Karpas-422 (cell line): ENCODE measurements at places on chromosomes 11 and 22.

DNA sequence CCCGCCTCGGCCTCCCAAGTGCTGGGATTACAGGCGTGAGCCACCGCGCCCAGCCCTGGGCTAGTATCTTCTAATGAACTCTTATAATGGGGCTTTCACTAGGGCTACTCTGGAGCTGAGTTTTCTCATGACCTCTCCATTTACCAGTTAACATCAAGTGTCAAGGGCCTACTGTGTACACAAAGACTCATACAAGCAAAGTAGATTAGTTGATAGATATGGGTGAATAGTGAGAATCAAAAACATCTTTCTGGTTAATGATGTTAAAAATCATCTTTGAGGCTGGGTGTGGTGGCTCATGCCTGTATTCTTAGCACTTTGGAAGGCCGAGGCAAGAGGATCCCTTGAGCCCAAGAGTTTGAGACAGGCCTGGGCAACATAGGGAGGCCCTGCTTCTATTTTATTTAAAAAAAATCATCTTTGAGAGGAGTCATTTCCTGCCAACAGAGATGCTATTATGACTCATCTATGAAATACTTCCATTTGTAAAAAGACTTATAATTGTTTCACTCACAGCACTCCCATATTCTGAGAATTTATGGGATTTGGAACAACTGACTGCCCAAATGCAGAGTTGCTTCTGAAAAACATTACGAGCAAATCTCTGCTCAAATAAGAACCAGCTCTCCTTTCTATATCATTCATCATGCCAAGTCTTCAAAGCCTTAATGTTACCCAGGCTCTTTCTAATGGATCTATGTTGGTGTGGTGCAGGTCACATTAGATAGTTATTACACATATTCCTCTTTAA lies 57.0 kb downstream of the GDPD4 start:
- no peak for DNase-seq

GRCh38 chr11:132763503-132763902 lies 768.8 kb downstream of the OPCML start:
- DNase-seq = no peak

- DNase-seq = no peak
These were observed 243.4 kb upstream of the PLET1 start for GRCh38 chr11:112504056-112504455.

DNA sequence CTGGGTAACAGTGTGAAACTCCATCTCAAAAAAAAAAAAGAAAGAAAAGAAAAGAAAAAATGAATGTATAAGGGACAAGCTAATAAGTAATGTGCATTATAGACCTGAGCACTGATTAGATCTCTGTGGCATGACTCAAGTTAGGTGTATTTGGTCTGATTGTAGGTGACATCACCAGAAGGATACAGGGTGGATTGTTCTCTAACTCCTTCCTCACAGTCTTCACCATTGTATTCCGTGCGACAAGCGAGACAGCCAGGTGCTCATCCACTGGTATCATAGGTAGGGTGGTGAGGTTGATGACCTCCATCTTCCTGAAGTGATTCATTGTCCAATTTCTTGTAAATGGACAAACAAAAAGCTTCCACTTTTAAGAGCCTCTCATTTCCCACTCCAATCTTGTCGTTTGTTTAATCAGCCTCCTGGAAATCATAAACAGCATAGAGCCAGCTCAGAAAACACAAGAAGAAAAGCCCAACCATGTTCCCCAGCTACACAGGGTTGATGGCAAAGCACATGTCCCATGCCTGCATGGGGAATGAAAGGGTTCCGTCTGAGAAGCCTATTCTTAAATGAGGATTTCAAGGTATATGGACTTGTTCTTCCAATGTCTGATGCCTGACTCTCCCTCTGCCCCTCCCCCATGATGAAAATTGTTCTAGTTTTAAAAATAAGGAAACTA lies 6.2 kb downstream of the FAM227A start:
- DNase-seq = no peak

DNA sequence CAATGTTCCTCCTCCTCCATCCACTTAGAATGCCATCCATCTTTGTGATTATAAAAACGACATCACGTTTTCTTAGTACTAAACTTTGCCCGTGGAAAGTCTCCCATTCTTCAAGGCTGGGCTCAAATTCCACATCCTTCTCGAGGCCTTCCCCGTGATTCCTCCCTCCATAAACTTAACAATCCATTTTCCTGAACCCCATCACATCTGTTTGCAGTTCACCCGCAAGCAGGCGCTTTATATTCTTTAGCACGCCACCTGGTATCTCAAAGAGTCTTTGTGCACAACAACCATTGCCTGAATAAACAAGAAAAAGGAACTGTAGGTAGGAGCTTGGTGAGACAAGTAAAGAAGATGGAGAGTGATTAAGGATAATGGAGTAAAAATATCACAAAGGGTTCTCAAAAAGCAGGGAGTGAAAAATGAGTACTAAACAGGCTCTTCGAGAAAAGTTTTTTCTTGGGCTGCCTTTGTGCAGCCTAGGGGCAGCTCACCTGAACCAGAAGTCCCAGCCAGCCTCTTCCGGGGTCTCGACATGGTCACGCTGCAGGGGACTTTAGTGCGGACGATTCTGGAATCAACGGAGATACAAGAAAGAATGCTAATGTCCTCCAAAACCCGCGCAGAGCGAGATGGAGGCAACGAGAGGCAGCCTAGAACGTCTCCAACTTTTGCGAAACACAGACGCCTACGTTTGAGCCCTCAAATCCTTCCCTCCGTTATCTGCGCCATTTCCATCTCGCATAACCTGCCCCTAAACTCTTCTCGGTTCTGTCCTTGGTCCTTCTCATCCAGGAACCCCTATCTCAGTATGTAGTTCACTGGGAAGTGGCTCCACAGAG lies 585 bp downstream of the THYN1 start:
- peak; percentile 59 for DNase-seq

DNA sequence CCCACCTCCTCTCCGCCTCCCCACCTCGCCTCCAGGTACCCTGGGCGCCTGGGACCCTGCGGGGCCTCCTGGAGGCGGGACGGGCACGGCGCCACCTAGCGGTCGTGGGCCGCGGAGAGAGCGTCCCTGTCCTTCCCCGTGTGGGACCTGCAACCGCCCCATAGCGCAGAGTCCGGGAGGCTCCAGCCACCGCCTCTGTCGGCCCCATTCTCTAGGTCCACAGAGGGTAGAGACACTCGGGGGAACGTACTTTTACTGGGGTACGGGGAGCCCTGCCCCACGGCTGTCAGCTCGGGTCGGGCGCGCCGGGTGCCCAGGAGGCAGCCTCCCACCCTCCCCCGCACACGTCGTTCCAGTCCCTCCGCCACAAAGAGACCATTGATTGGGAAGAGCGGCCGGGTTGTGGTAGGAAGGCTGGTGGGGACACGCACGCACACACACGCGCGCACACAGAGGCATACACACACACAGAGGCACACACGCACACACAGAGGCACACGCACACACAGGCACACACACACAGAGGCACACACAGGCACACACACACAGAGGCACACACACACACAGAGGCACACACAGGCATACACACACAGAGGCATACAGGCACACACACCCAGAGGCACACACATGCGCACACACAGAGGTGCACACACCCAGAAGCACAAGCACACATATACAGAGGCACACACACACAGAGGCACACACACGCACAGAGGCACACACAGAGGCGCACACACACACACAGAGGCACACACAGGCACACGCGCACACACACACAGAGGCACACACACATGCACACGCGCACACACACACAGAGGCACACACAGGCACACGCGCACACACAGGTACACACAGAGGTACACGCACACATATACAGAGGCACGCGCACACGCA lies 12.6 kb upstream of the NECTIN1 start:
- DNase-seq = peak; percentile 65

- DNase-seq = no peak
These were observed 30.5 kb upstream of the OR10G7 start for GRCh38 chr11:124071623-124071948.

GRCh38 chr11:13966013-13966412 lies 3.5 kb downstream of the SPON1 start:
- no peak for DNase-seq

DNA sequence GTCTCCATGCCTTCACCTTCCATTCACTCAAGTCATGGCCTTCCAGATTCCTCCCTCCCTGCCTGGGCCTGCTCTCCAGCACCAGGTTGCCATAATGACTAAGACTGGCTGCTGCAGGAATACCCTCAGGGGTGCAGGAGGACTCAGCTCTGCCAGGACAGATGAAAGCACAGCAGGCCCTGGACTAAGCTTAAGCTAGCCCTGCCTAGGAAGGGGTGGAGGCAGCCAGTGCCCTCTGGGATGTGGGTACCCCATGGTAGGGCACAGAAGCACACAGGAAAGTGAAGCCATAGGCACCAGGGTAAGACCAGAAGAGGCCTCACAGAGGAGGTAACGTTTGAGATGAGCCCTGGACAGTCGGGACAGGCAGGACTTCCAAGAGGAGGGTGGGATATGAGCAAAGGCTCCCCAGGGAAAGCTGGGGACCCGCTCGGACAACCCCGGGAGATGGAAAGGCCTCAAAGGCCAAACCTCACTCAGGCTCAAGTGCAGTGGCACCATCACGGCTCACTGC lies 3.0 kb upstream of the RIN1 start:
- DNase-seq = no peak

DNA sequence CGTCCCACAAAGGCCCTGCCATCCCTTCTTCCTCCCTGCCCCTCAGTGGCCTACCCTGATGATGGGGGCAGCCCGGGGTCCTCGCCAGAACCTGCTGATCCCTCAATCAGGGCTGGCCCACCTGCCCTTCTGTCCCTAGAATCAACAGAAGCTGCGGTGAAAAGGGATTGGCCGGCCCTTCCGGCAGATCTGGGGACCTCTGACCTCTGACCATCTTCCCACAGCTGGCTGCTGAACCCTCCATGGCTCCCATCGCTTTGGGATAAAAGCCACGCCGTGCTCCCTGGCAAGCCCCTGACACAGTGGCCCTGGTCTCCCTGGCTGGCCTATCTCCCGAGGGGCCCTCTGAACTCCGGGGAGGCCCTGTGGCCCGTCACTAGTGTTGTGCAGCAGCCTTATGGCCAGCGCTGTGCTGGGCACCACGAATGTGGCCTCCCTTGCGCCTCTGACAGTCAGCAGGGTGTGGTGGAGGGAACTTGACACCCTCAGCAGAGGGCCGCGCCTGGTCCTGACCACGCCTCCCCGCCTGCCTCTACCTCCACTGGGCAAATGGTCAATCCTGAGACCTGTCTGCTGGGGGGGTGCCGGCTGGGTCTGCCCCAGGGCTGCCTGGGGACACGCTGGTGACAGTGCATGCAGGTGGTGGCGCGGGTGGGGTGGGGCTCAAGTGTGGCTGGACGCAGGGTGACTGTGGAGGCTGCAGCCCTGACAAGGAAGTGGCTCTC lies 58.0 kb upstream of the TTLL12 start:
- DNase-seq = no peak

GRCh38 chr11:970319-970871 lies 44.7 kb downstream of the AP2A2 start:
- DNase-seq = no peak

GRCh38 chr11:88552379-88553062 lies 215.0 kb upstream of the CTSC start:
- DNase-seq = peak; percentile 94

GRCh38 chr11:70472240-70472639 lies 73.9 kb downstream of the CTTN start:
- DNase-seq = no peak

DNA sequence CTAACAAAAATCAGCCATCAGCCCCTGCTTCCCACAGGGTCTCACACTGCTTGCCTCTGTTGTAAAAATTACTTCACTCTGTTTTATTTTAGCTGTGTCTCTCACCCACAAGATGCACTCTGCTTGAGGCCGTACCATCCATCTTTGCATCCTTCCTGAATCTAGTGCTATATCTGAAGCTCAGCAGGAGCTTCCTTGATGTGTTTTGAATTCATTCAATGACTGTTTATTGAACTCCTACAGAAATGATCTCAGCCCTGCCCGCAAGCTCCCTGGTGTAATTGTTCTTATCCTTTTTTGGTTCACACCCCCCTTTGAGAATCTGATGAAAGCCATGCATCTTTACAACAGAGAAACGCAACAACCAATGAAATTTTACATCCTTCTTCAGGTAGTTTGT lies 310.2 kb upstream of the ZC3H12C start:
- no peak for DNase-seq

DNA sequence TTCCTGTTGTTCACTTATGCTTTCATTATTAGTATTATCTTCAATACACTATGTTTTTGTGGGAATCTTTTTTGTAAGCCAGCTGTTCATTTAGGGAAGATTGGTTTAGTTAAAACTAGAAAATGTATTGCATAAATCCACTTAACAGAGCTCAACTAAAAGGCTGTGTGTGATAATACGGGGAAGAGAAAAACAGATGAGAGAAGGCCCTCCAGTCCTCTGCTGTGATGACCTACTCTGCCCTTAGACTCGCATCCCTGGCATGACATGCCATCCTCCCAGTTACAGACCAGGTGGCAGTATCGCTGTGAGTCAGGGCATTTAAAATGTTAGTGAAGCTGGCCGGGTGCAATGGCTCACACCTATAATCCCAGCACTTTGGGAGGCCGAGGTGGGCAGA lies 173.4 kb upstream of the TTC12 start:
- DNase-seq = no peak

DNA sequence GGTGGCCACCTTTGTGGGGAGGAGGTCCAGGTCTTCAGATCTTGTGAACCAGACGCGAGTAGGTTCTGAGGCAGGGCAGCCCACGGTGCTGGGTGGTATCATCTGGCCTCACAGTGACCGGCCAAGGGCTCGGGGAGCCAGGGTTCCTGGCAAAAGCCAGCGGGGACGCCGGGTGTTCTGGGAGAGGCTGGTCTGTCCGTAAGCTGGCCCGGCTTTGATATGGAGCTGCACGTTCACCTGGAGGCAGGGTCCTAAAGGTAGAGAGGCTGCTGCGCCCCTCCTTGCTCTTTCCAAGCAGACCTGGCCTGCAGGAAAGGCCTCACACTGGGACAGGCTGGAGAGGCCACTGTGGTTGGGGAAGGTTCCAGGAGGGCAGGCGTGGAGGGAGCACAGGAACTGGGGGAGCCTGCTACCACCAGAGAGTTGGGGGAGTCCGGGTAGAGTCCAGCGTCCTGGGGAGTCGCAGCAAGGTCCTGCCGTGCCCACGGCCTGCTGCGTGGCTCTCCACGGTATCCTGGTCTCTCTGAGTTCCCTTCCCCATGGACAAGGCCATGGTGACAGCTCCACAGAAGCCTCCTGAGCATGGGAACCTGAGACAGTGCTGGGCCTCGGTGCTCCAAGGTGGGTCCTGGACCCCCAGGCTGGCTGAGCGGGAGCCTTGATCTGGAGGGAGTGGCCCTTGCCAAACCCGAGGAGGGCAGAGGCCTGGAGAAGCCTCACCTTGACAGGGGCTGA lies 452.4 kb upstream of the B3GAT1 start:
- no peak for DNase-seq

GRCh38 chr11:5923427-5923776 lies 18.6 kb upstream of the OR56A3 start:
- no peak for DNase-seq

DNA sequence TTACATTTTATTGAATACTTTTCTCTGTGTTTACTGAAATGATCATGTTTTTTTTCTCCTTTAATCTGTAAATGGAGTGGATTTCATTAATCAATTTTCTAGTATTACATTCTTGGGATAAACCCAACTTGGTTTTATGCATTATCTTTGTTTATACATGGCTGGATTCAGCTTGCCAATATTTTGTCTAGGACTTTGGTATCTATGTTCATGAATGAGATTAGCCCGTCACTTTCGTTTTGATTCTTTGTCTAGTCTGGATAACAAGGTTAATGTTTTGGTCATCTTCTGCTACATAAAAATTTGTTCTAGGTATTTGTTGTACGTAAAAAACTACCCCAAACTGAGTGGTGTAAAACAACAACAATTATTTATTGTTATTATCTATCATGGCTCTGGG lies 127.9 kb upstream of the PAX6 start:
- no peak for DNase-seq

- no peak for DNase-seq
These were observed 71.2 kb downstream of the PIWIL4 start for GRCh38 chr11:94638301-94638901.
